Neural crest cell (in vitro differentiated cells): ENCODE measurements at places on chromosomes 11 and 22. TPM values are rescaled to one million over a fixed set of nuclear protein-coding genes. Genes with fewer than 3 reads are reported as not detected.

GRCh38 chr11:35116245-35116644, 22.7 kb upstream of the CD44 start:
- no peaks in the 10 kb centered on the region for H3K4me1 ChIP-seq
- H3K36me3 ChIP-seq = no peaks in the 10 kb centered on the region
- no peak overlapping the region for H3K4me3 ChIP-seq
- H3K27me3 ChIP-seq = peaks cover 46% of the 10 kb centered on the region
- no peak for DNase-seq

- peaks cover 17% of the 10 kb centered on the region for H3K36me3 ChIP-seq
- H3K4me3 ChIP-seq = no peak overlapping the region
Observed at GRCh38 chr11:1497600-1497999, 11.0 kb upstream of the MOB2 start.

DNA sequence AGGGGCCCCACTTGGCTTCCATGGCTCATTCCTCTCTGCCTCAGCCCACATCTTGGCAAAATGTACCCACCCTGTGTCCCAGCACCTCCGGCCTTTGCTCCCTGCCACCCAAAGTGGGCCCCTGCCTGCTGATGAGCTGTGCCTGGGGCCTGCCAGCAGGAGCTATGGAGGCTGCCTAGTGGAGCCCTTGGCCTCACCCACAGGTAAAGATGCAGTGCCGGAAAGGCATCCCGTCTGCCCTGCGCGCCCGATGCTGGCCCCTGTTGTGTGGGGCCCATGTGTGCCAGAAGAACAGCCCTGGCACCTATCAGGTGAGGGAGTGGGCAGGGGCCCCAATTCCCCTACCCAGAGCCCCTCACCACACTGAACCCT, 1.3 kb downstream of the TBC1D10C start:
- H3K4me3 ChIP-seq = no peak overlapping the region
- H3K27me3 ChIP-seq = peaks cover 6% of the 10 kb centered on the region
- DNase-seq = no peak
- H3K27ac ChIP-seq = no peak overlapping the region
- H3K4me1 ChIP-seq = peaks cover 19% of the 10 kb centered on the region

- peak overlapping the region; percentile 91 for H3K27ac ChIP-seq
- peak; percentile 25 for DNase-seq
- H3K4me3 ChIP-seq = peak overlapping the region; percentile 78
- no peaks in the 10 kb centered on the region for H3K36me3 ChIP-seq
Observed at GRCh38 chr11:7577291-7578190, 63.7 kb downstream of the PPFIBP2 start.

The HTR3A gene
- 3.8 and 4.6 TPM in 2 replicates for total RNA-seq

The SPON1 gene
- total RNA-seq = 12.2 and 13.2 TPM in 2 replicates

DNA sequence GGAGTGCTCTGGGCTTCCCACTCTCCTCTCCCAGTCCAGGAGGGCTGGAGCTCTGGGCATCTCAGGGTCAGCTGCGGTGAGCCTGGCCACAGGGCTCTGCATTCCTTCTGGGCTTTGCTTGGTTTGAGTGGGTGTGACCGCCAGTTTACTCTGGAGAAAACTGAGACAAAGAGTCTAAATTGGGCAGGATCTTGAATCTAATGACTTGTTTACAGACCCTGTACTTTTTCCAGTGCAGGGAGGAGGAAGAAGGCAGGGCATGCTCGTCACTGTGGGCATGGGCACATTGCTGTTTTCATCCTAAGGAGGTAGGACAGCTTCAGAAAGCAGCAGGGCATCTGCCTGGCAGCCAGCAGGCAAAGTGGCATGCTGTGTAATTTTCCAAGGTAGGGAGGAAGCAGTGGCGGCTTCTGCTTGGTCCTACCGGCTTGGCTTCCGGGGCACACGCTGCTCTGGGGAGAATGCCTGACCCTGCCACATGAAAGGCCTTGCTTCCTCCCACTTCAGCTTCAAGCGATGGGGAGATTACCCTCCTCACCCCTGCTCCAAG, 22.9 kb downstream of the FLI1 start:
- H3K4me1 ChIP-seq = peaks cover 61% of the 10 kb centered on the region
- no peak for DNase-seq
- peaks cover 10% of the 10 kb centered on the region for H3K27me3 ChIP-seq
- H3K36me3 ChIP-seq = no peaks in the 10 kb centered on the region
- no peak overlapping the region for H3K27ac ChIP-seq
